ENCODE measurements at places on chromosomes 13 and 19.

- no peak for DNase-seq
These were observed 693.7 kb downstream of the UQCRFS1 start for GRCh38 chr19:28519218-28519779.

- no peak for DNase-seq
These were observed 5.5 kb upstream of the PTBP1 start for GRCh38 chr19:791567-792305.

GRCh38 chr19:4505570-4506448, 12.5 kb downstream of the PLIN4 start:
- no peak for DNase-seq

DNA sequence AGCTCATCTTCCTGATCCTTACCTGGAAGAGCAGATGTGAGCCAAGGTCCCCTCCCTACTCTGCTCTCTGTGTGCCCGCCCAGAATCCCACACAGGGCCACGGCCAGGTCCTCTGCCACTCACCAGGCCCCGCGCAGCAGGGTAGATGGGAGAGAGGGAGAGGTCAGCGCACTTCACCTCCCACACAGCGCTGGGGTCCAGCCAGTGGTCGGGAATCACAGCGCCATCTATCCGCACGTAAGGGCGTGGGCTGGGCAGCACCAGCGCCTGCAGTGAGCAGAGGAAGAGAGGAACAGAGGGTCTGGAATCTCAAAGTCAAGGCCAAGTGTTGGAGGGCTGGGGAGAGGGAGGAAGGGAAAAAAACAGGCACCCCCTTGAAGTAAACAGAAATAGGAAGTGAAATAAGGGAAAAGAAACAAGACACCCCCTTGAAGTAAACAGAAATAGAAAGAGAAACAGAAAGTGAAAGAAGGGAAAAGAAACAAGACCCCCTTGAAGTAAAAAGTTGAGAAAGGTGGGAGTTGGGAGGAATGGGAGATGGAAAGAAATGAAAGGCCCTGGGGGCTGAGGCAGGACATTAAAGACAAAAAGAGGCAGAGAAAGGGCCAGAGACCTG, 7.0 kb upstream of the PLA2G4C start:
- DNase-seq: no peak

GRCh38 chr13:104057861-104058260, 991.6 kb upstream of the SLC10A2 start:
- no peak for DNase-seq

- no peak for DNase-seq
These were observed 60.3 kb downstream of the SMARCA4 start for GRCh38 chr19:11020982-11021759.

Measured in activated CD4-positive, alpha-beta memory T cell treated with anti-CD3 and anti-CD28 coated beads, Interleukin-2, amount 10 ng/mL, durations not matched to agents 7 days and 5 days (primary cell).